ENCODE measurements at places on chromosomes 5 and 9.

- no peak for DNase-seq
Measured at GRCh38 chr5:11397549-11397948, 506.7 kb downstream of the CTNND2 start.

DNA sequence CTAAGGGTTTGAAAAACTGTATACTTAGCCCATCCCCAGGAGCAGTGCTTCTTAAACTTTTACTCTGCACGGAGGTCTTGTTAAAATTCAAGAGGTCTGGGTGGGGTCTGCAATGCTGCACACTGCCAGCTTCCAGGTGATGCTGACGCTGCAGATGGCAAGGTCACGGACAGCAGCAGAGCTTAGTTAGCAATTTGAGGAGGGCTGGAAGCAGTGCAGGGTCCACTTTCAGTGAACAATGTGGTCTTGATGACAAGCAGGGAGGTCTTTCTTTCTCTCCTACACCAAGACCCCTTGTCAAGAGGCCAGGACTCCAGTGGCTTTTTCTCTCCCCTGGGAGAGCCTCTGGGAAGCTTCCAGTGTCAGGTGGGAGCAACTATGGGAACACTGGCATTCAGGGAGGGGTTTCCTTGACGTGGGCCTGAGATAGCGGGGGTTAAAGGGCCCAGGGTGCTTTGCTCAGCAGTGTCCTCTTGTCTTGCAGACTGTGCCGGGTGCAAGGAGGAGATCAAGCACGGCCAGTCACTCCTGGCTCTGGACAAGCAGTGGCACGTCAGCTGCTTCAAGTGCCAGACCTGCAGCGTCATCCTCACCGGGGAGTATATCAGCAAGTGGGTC, 65.0 kb upstream of the AFAP1L1 start:
- DNase-seq = no peak

DNA sequence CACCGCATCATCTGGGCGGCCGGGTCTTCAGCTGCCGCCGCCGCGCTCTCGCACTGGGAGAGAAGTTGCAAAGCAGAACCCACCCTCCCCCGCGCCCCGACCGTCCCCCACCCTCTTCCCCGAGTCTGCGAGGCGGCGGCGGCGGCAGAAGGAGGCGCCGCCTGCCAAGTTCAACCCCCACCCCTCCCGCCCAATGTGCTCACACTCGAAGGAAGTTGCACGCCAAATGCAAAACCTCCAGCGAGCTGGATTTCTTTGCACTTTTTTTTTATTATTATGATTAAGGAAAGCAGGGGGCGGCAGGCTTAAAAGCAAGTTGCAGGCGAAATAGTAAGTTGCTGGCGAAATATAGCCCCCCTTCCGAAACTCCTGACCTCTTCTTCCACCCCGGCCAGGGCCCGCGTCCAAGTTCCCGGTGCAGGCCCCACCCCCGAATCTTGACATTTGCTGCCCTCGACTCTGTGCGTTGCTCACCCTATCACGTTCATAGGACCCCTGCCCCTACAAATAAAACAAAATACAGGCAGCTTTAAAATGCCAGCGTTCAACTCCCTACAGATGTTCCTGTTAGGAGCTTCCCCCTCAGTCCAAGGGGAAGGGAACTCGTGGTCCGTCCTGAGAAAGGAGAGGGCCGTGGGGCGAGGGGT, 1.1 kb upstream of the NR3C1 start:
- no peak for DNase-seq

GRCh38 chr9:31574006-31574765, 810.3 kb upstream of the ACO1 start:
- DNase-seq = no peak

DNA sequence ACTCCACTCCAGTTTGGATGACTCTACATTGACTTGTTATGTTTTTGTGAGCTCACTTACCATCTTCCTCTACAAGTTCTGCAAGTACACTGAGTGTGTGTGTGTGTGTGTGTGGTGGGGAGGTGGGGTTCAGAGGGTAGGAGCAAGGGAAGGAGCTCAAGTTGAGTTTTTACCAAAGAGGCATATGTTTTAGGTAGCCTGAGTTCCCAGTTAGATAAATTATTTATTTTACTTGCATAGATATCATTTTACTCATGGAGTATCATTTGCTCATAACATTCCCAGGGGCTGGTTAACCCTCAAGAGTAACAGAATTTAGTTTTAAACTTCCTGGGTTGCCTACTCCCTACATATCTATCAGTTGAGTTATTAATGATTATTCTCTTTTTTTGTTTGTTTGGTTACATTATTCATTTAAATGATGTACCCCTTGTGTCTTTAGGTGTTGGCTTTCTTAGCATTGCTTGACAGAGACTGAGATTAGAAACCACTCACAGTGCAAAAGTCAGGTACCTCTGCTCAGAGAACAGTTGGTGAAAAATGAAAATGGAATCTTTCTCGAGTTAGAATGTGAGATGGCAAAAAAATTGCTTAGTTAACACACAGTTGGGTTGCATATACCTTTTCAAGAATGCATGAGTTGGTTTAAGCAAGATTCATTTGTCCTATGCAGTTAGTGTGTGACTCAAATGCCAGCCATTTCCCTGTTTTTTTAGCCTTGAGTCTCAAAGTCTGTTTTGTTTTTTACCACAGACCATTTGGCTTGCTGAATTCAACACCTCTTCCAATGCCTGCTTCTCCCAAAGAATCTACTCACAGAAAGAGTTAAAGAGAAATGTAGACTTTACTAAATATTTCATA, 29.2 kb downstream of the TNFSF8 start:
- no peak for DNase-seq

- no peak for DNase-seq
Measured at GRCh38 chr5:118561971-118562370, 426.4 kb downstream of the DTWD2 start.

GRCh38 chr9:82668689-82669199, 394.2 kb downstream of the RASEF start:
- no peak for DNase-seq

- DNase-seq = no peak
Measured at GRCh38 chr5:147805030-147805454, 22.5 kb upstream of the JAKMIP2 start.

GRCh38 chr9:35029241-35029640, 39.7 kb downstream of the DNAJB5 start:
- DNase-seq = no peak

DNA sequence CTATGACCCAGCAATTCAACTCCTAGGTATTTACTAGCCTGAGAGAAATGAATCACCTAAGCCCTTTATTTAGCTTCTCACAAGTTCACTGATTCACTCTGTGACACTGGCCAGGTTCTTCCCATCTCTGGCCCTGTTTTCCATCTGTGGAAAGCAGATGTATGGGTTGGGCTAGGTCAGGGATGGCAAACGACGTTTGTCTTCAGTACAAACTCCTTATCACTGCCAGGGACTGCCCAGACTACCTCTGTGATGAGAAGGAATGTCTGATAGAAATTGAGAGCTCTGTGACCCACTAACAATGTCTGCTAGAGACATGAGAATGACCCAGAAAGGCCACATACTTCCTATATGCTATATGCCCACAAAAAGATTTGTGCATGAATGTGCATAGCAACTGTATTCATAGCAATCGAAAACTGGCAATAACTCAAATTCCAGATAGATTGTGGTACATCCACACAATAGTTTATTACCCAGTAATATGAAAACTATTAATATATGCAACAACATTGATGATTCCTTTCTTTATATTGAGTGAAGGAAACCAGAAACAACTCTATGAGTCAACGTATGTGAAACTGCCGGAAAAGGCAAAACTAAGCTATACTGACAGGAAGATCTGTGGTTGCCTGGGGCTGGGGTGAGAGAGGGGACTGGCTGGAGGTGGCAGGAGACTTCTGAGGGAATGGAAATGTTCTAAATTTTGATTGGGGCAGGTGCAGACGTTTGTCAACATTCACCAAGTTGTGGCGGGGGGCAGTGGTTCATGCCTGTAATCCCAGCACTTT, 32.0 kb upstream of the ADAM19 start:
- no peak for DNase-seq

DNA sequence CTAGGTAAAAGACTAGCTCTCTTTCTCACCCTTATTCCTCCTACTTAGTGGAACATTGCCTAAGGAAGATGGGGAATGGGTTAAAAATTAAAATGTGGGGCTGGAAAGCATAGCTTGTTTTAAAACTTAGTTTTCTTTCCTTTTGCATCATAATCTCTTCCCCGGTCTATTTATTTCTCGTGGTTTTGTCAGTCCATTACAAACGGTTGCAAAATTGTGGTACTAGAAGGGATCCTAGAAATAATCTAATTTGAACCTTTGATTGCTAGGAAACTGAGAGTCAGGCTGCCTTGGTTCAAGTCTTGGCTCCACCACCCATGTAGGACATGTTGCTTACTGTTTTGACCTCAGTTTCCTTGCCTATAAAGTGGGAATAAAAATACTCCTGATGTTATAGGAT, 1.3 kb downstream of the IL31RA start:
- no peak for DNase-seq

GRCh38 chr9:35340046-35340445, 149.9 kb upstream of the RUSC2 start:
- no peak for DNase-seq

DNA sequence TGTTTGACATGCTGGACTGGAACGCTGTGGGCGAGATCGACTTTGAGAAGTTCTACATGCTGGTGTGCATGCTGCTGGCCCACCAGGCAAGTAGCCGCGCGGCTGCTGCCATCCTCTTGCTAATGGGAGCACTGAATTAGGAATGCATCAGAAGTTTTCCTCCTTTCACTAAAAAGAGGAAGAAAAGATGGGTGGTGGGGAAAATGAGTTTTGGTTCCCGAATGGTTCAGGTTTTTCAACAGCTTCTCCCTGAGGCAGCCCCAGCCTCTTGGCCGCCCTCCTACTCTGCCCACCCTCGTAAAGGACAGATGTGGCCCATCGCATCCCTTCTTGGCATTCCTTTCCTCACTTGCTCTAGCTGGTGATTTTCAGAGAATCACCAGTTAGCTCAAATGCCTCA, 5.5 kb downstream of the EFCAB9 start:
- no peak for DNase-seq

GRCh38 chr5:153952893-153953292, 85.8 kb downstream of the FAM114A2 start:
- no peak for DNase-seq

Measured in iPS DF 6.9 (cell line).